ENCODE measurements at places on chromosomes 2 and 18.
A peak's percentile ranks its signal among the peaks of the same experiment; 100 is the strongest.

DNA sequence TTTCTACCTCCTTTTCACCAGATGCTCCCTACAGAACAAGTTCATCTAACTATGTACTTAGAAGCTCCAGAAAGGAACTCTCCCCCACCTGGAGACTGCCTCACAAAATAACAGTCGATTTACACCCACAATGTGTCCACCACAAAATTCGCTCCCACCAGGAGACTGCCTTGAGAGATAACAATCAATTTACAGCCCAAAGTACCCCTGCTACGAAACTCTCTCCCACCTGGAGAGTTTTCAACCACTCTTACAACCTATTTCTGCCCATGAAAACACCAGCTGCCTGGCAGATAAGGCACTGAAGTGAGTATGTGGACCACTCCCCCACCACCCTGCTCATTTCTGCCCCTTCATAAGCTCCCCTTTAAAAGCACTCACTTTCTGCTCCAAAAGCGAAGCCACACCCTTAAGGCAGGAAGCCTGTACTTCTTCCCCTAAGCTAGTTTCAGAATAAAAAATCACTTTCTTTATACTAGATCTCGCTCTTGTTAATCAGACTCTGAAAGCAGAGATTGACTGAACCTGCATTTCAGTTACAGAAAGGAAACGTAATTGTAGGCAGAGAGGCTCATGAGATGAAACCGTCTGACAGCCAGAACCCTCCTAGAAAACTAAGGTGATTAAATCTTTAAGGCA is 94.4 kb upstream of the RBBP8 start:
- DNase-seq, result no peak

DNA sequence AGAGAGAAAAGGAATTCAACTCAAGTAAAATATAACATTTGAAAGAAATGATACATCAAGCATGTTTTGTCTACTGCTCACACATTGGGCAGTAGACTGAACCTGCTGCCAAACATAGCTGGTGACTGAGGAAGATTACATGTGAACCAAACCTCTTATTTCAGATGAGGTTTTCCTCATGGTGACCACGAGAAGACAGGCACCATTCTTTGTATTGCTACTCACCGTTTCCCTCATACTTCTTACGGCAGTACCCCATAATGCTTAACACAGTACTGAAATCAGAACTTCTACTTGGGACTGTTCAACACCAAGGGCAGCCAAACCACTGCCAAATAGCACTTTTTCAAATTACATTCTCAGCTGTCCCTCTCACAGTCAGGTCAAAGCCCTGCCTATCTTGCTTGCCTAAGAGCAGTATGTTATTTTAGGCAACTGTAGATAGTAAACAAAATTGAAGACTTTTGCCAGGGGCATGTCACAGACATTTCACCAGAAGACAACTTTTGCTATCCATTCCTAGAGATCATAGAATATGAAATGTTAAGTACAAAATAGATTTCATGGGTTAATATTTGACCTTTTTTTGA is 167.1 kb upstream of the DOK6 start:
- no peak for DNase-seq

GRCh38 chr2:2892378-2892777 is 485.2 kb downstream of the EIPR1 start:
- no peak for DNase-seq

DNA sequence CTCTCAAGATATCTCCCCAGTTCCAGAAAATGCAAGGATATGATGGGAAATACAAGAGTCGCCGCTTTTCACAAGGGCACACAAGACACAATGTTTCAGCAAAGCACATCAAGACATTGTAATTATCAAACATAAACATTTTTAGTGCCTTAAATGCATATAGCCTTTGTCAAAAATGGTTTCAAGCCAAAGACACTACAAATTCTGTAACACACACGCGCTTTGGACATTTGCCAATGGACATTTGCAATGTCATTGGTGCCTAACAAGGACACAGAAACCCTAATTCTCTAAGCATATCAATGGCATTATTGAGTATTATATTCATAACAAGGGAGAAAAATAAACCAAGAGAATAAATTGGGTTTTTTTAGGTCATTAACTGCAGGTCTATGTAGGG is 16.1 kb downstream of the ADD2 start:
- DNase-seq, result peak; percentile 65

All from hematopoietic multipotent progenitor cell treated with erythropoietin and hydrocortisone succinate and interleukin-3 and kit ligand, for 8 days (in vitro differentiated cells).